ENCODE measurements at places on chromosomes 7 and 10.

GRCh38 chr10:78892338-78893176 is 176.2 kb upstream of the ZMIZ1 start:
- DNase-seq = no peak

DNA sequence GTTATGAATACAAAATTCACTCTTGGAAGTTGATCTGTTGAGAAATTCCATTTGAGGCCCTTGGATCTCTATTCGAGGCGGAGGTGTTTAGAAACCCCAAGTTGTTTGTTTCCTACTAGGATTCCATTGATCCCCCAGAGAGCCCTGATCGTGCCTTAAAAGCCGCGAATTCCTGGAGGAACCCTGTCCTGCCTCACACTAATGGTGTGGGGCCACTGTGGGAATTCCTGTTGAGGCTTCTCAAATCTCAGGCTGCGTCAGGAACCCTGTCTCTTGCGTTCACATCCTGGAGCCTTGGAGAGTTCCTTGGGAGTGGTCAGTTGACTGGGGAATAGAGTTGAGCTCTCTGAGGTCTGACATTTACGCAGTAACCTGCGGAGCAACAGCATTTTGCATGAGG is 1.2 kb downstream of the CFAP69 start:
- no peak for DNase-seq

GRCh38 chr7:151717918-151718317 is 159.0 kb downstream of the PRKAG2 start:
- DNase-seq = no peak

GRCh38 chr7:75667938-75668337 is 70.8 kb downstream of the HIP1 start:
- DNase-seq = no peak

DNA sequence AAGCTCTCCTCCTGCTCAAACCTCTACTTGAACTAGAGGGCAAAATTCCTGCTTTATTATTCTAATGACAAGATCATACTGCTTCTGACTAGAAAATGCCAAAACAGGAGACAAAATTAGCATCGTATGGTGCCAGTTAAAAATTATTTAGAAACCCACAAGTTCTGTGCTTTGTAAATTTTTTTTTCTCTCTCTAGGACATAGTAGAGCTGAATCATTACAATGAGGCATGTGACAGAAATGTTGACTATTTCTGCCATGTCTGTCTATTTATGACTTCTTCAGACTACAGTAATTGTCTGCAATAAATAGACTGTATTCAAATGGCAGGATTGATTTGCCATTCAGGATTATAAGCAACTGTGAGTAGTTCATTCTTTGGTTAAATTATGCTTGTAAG is 335.8 kb downstream of the PRPF18 start:
- no peak for DNase-seq

DNA sequence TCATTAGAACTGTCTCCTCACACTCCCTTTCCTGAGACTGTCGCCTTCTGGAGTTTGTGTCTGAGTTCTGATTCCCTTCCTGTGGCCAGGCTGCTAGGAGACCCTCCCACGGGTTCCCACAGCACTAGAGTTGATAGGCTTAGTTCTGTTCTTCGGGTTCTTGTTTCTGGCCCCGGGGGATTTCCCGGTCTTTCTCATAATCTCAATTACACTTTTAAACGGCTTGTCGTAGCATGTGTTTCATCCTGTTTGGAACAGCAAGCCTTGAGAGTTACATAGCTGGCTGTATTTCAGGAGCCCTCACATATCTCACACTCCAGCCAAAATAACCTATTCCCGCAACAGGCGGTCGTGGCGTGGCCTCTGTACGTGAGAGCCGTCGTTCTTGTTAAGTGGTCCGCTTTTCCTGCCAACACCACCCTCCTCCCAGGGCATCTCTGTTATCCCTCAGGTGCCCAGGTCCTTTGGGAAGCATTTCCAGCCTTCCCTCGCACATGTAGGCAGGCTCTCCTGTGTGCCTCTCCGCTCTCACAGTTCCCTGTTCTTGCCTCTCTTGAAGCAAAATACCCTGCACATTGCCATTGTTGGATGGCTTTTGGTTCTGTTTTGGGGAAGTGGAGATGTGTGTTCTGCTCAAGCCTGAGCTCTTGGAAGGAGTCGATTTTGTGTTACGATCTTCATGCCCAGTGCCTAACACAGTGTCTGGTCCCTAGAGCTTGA is 46.0 kb downstream of the CDC123 start:
- no peak for DNase-seq

GRCh38 chr10:3150961-3151360 is 21.6 kb downstream of the PITRM1 start:
- DNase-seq = no peak

GRCh38 chr7:12581897-12582296 is 11.4 kb downstream of the SCIN start:
- no peak for DNase-seq

- DNase-seq = no peak
Measured at GRCh38 chr10:30759423-30759822, 129.9 kb upstream of the LYZL2 start.

GRCh38 chr10:122999347-122999746 is 9.2 kb downstream of the IKZF5 start:
- DNase-seq = no peak

- no peak for DNase-seq
Measured at GRCh38 chr7:80017101-80017698, 117.4 kb upstream of the GNAI1 start.

GRCh38 chr10:31675726-31676125 is 252.9 kb downstream of the ARHGAP12 start:
- no peak for DNase-seq

DNA sequence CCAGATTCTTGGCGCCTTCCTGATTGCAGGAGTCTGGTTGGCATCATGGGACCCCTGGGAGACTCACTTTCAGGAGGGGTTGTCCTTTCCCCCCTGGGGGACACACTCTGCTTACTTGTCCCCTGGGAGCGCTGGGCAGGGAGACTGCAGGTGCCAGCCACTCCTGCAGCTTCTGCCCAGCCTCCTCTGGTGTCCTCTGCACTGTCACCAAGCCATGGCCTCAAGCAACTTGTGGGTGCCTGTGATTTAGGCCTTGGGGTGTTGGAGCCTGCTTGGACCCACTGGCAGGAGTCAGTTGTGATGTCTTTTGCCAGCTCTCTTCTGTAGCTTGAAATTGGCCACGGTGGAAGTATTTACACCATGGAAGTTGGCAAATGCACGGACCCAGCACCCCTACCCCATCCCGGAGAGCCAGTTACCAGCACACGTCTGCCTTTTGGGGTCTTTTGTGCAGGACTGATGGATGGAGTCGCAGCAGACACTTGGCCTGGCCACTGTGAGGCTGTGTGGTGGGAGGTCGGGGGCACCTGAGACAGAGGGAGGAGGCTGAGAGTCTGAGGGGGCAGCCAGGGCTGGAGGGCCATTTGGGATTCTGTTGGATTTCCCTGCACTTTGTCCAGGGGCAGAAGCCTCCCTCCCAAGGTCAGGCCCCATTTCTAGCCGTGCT is 104.7 kb downstream of the LHPP start:
- no peak for DNase-seq

- DNase-seq = no peak
Measured at GRCh38 chr10:30928742-30929141, 102.9 kb downstream of the ZNF438 start.

DNA sequence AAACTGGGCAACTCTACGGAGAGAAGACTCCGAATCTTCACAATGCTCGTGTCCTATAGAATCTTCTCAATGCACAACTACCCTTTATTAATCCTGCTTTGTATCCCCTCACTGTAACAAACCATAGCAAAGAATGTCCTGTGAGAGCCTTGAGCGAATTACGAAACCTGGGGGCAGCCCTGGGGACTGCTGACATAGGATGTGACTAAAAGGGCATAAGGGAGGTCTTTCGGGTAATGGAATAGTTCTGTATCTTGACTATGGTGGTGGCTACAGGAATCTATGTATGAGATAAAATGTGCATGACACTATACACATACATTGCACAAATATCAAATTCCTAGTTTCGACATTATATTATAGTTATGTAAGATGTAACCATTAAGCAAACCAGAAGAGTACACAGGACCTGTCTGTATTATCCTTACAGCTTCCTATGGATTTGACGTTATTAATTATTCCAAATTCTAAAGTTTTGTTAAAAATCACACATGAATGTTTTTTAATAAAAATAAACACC is 162.5 kb upstream of the KCTD7 start:
- DNase-seq = no peak
